ENCODE measurements at places on chromosomes 2 and 18.

- DNase-seq = no peak
Measured at GRCh38 chr2:64542071-64543007, 18.2 kb downstream of the AFTPH start.

DNA sequence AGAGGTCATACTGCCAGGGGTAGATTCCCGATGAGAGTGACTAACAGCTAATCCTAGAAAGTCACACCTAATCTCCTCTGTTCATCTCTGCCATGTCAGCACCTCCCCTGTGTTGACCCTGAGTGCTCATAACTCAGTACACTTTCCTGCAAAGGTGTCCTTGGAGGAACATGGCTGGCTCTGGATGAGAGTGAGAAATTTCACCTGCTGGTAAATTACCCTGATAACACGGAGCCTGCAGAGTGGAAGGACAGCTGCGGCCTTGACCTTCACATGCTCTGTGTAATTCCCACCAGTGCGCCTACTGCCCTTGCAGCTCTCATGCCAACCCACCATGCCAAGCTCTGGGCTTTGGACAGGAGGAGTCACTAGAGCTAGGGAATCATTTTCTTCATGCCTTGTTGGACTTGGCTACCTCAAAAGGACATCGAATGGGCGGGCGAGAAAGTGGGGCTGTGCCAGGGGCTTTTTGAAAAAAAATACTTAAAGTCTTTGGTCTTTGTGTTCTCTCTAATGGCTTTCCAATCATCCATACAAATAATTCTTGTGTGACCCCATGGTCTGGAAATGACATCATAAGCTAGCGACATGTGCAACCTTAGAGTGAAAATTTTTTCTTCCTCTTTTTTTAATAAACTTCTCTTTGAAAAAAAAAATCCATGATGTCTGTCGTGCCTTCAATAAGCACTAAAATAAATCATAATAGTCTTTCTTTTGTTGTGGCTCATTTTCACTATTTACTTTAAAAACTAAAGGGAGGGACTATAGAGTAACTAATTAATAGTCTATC, 319.9 kb downstream of the MYCN start:
- no peak for DNase-seq

- DNase-seq = no peak
Measured at GRCh38 chr2:27711804-27712203, 48.1 kb downstream of the SLC4A1AP start.

GRCh38 chr2:191291471-191291870, 46.3 kb downstream of the MYO1B start:
- no peak for DNase-seq

GRCh38 chr2:166360906-166361305, 14.8 kb downstream of the SCN9A start:
- no peak for DNase-seq

DNA sequence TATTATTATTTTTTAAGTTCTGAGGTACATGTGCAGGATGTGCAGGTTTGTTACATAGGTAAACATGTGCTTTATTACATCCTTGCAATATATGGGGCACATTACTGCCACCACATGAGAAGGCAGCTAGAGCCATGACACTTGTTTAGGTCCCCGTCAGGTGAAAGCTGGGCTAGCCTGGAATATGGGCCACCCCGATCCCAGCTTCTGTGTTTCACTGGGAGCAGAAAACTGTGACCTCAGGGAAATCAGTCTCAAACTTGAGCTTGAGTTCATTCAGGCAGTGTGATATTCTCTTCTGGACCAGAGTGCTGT, 176.9 kb downstream of the PIK3C3 start:
- no peak for DNase-seq

GRCh38 chr2:73370348-73370747, 15.3 kb upstream of the ALMS1 start:
- no peak for DNase-seq

GRCh38 chr18:54163453-54163852, 61.0 kb downstream of the MBD2 start:
- DNase-seq = no peak

DNA sequence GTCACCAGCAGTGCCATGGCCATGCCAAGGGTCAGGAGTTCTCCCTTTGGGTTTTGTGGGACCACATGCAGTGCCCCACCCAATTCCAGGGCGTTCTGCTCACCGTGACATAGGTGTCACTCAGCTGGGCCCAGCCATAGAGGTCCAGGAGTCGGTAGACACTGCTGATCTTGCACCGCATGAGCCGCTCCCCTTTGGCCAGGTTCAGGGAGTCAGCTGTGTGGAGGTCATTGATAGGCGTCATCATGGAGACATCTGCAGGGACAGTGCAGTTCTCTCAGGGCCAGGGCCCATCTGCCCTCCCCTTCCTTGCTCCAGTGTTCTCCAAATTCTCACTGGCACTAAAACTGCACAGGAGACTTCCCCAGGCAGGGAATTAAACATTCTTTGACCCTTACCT, 71.9 kb downstream of the ADD2 start:
- no peak for DNase-seq
